ENCODE measurements at places on chromosomes 6 and 20.

DNA sequence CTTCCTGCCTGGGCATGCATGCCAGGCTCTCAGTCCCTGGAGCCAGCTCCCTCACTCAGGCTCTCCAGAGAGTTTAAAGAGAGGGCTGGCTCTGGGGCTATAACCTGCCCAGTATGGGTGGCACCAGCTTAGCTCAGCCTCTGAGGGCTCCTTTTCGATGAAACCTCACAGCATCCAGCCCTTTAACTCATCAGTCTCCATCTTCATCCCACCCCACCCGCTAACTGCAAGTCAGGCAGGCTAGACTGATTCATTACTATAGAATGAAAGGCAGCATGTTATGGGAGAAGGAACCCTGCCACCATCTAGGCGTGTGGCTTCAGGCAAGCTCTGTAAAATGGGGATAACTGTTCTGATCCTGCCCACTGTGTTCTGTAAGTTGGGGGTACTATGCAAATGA lies 53.5 kb downstream of the RAB44 start:
- no peak for DNase-seq

DNA sequence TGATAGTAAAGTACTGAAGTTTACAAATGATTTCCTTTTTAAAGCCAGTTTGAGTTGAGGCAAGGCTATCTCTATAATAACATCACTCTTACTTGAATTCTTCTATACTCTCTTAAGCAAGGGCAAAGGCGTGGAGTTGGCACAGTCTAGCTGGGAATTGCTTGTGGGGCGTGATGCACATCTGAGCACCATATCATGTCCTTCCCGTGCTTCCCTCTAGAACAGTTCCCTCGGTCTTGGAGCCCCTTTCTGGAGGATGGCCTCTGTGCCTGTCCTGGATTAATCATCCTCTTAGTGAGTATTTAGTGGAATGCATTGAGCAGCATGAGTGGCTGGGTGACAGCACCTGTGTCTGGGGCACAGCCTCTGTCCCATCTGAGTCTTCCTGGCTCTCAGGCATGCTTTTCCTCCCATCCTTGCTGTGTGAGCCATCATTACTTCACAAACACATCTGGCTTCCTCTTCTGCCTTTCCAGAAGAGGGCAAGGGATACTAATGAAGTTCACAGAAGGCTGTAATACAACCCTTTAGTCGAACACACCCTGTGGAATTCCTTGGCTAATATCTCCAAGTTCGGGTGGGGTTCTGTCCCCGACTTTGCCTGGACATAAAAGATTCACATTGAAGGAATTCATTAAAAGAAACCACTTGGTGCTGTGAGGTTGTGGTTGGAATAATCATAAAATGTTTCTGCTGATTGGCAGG lies 188.2 kb downstream of the FNDC1 start:
- DNase-seq, result no peak

DNA sequence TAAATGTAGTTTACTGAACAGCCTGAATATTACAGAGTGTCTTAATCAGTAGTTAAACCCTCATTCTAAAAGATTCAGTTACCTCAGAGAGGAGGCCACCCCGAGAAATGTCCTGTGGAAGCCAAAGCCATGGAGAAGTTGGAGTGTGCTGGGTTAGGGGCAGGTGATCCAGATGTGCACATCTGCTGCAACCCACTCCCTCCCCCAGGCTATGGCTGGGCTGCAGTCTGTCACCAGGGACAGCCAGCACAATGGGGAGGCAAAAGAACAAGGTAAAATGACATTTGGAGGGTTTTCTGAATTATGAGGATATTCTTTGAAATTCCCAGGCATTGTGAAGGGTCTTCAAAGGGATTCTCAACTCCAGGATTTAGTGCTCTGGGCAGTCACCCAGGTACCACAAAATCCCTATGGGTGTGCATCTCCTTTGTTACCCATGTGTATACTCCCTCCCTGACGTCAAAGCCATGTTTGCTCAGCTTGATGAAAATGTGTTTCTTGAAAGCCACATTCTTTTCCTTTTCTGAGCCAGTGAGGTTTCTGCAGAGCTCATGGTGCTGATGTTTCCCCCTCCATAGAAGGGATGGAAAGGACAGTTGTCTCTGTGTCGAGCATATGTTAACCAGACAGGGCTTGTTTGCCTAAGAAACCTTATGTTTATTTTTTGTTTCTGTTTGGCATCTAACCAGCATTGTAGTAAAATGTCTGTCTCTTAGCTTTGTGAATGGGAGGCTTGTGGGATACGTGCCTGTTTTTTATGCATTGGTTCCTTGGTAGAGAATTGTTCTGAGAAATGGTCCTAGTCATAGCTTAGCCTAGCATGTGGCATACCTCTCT lies 212.3 kb upstream of the TBX18 start:
- no peak for DNase-seq

GRCh38 chr6:26199773-26200764 lies 112.8 kb downstream of the HFE start:
- no peak for DNase-seq

- DNase-seq, result no peak
Measured at GRCh38 chr6:10610289-10610688, 84.1 kb downstream of the C6orf52 start.

- no peak for DNase-seq
Measured at GRCh38 chr6:113669606-113670005, 187.5 kb upstream of the MARCKS start.

GRCh38 chr6:113458368-113459010 lies 398.7 kb upstream of the MARCKS start:
- no peak for DNase-seq

DNA sequence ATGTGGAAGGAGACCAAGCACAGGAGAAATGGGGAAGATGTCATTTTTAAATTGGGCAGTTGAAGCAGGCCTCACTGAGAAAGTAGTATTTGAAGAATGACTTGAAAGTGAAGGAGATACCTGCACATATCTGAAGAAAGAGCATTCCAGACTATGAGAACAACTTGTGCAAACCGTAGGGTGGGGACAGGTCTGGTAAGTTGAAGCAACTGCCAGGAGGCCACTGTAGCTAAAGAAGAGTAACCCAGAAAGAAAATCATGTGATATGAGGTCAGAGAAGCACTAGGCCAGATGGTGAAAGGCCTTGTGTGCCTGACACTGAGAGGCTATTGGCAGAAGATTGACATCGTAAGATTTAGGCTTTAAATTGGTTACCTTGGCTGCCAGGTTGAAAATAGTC lies 4.7 kb upstream of the SUPT3H start:
- no peak for DNase-seq

DNA sequence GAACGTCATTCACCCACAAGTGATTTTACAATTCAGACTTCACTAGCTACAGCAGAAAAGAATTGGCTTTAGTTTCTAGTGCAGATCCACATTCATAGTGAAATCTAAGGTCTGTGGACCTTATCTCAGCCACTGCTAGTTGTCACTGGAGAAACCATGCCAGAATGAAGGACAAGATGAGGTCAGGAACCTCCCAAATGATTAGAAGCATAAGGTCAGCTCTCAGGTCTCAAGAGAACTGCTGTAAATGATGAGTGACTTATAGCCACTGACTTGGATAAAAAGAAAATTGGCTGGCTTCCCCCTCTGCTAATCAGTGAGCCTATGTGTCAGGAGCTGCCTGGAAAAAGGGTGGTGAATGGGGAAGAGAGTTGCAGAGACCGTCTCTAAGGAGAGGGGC lies 265.3 kb upstream of the BMP2 start:
- DNase-seq, result no peak

GRCh38 chr20:15851576-15852215 lies 721.6 kb downstream of the KIF16B start:
- no peak for DNase-seq

Measured in stimulated activated CD4-positive, alpha-beta T cell treated with anti-CD3 and anti-CD28 coated beads, TNF-alpha, amount 100 ng/mL, for 4 hours (primary cell).